ENCODE measurements at places on chromosomes 5 and 9.
A peak's percentile ranks its signal among the peaks of the same experiment; 100 is the strongest.

GRCh38 chr5:169655353-169655752 lies 18.3 kb downstream of the DOCK2 start:
- no peak for DNase-seq

DNA sequence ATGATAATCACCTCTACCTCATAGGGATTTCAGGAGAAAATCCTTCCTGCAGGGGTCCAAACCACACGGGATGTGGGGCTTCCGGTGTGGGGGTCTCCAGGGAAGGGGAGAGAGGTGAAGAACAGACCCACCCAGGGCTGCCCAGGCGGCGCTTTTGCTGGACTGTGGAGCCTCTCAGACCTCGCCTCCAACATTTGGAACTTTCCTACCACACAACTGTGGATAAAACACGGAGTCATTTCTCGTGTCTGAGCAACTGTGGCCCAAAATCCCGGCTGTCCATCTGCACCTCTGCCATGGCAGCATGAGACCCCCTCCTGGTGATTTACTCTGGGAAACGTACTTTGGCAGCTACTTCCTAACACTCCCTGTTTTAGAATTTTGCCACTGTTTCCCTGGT lies 307.8 kb upstream of the IRX4 start:
- no peak for DNase-seq

GRCh38 chr5:99386406-99387077 lies 457.7 kb upstream of the CHD1 start:
- no peak for DNase-seq

DNA sequence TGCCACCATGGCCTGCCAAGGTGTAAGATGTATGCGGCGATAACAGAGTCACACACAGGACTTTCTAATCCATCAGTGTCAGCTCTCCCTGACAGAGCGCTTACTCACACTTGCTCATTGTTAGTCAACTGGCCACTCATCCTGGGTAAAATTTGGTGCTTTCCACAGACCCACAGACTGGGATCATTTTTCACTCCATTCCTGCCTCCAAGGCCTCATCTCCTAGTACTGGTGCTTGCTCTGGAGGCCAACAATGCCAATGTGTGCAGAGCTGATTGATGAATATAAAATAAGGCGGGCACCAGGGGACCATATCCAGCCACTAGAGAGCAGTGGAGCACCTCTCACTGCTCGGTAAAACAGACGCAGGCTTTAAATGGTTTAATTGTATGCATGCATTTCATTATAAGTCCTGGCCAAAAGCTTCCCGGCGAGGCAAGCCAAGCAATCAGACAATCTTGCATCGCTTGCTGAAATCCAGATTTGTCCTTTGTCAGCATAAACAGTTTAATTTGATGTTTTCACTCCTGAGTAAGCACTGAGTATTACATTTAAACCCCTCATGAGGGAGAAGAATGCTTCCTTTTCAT lies 22.3 kb downstream of the PSMB7 start:
- DNase-seq: peak; percentile 1

- DNase-seq: no peak
These were observed 2.9 kb downstream of the DNAJB5 start for GRCh38 chr9:34992376-34992951.

- no peak for DNase-seq
These were observed 44.3 kb downstream of the SH3RF2 start for GRCh38 chr5:145980718-145981117.

GRCh38 chr5:136734628-136735027 lies 369.3 kb upstream of the TRPC7 start:
- DNase-seq: no peak

- DNase-seq: no peak
These were observed 303.1 kb upstream of the CLINT1 start for GRCh38 chr5:158162026-158162425.

DNA sequence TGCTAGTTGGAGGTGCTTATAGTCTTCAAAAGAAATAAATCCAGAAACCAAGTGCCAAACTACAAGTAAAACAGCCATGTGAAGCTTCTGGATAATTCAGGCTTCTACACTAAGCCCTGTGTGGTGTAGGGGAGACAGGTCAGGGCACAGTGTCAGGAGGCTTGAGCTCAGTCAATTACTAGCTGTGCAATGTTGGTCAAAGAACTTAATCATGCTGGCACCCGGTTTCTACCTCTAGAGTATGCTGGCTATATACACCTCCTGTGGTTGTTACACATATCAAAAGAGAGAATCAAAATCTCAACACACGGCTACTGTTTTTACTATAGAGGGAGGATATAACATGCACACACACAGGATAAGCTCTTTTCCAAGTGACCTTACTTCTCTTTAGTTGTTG lies 469.7 kb upstream of the ZNF462 start:
- no peak for DNase-seq

DNA sequence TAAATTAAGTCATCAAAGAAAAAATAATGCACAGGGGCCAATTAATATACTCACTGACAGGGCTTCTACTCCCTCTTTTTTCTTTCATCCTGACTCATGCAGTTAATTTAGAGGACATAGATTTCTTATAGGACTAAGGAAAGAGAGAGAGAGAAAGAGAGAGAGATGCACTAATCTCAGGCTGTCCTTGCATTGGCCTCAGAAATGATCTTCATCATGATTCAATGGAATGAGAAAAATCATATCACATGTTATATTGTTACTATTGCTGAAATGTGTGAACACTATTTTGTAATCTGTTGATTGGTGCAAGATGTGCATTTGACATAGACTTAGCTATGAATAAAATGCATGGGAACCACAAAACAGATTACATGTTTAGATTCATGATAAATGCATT lies 608.3 kb upstream of the NUDT12 start:
- no peak for DNase-seq

- no peak for DNase-seq
These were observed 19.6 kb downstream of the KDM4C start for GRCh38 chr9:6777213-6777902.

DNA sequence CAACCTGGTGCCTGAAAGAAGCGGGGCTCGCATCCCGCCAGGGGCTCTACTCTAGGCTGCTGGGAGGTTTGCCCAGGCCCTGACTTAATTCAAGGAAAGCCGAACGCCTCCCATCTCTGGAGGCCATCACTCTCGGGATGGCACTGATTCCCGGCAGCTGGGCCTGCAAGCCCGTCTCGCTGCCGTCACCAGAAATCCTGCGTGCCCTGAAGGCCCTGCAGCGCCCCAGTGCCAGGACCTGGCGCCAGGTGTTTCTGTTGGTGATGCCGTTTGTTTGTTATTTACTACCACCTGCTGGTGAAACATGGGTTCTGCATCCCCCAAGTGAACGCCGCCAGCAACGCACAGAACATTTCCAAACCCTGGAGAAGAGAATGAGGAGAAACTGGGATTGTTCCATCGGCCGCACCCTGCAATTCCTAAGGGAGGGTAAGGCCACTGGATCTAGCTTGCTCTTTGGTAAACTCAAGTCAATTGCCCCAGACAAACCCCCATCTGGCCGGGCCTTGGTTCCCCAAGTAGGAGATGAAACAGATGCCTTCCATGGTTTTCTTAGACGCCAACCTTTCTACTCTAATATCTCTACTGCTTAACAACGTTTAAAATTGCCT lies 77.9 kb downstream of the AK8 start:
- DNase-seq: peak; percentile 63

DNA sequence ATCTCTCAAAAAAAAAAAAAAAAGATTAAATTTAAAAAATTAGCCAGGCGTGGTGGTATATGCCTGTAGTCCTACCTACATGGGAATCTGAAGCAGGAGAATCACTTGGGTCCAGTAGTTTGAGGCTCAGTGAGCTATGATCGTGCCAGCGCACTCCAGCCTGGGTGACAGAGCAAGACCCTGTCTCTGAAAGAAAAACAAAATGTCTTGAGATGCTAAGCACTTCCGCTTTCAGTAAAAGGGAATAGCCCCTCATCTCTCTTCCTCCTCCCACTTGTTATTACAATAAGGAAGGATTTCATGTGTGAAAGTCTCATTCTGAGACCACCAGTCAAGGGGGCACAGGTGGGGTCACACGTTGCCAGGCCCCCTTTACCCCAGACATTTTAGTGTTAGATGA lies 79.4 kb downstream of the GOLPH3 start:
- no peak for DNase-seq

DNA sequence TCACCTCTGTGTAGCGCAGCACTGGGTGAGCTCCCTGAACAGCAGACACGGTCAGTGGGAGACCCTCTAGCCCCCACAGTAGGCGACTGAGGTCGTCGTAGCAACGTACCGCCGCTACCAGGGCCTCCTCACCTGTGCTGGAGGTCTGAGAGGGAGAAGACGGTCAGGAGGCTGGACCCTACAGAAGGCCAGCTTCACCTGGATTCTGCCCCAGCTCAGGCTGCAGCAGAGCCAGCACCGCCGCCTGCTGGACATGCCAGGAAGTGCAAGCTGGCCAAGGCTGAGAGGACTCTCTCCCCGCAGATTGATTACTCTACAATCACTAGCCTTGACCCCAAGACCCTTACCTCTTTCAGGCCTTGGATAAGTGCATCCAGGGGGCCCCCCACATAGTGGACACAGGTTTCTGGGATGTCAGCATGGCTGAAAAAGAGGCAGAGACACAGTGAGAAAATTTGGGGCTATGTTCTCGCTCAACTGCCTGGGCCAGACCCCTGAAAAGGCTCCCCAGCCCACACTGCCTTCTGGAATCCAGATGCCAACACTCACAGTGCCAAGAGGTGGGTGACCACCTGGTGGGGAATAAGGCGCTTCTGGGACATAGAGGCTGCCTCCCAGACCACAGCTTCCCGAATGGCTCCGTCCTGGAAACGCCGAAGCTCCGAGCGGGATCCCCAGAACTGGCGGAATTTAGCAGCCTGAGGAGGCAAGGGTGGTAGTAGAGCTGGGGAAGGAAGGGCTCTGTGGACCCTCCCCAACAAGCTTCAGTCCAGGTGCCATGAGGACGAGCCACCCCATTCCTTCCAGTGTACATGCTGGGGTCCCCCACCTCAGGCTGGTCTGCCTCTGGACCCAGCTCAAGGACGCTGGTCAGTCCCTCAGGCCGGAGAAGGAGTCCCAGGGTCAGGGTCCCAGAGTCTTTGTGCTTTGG lies 6.9 kb downstream of the NOL6 start:
- DNase-seq: no peak

DNA sequence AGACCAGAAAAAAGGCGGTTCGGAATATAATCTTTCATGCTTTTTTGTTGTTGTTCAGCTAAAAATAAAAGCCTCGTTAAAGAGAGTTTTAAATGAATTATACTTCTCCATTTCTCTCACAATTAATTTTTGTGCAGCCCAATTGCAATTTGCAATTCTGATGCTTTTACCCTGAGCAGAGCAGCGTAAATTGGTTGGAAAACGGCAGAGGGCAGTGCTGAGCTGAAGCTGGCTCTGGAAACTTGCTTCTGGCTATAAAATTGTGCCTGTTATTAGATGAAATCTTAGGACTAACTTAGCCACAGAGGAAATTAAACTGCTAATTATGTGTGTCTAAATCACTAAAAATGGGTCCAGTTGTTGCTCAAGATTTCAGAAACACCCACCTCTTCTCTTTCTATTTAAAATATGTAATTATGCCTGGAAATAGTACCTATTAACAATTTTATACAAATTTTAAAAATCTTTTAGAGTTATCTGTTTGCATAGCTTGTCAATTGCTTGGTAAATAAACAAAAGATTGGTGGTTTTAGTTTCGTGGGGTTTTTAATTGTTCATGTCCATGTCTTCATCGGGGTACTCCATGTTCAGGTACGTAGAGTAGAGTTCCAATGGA lies 441.8 kb upstream of the TLE4 start:
- DNase-seq: no peak

DNA sequence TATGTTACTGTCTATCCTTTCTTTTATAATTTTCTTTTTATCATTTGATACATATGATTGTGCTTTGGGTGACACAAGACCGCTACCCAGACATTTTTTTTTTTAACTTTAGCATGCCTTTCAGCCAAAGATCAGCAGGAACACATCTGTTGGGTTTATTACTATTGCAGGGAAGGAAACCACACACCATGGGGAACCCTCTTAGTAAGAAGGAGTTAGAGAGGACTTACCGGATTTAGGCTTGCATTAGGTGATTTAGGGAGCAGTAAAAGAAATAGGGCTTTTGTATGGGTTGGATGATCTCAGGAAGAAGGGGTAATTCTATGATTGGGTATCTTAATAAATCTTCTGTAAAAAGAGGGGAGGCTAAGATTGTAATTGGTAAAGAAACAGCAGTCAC lies 138.2 kb downstream of the SNX18 start:
- no peak for DNase-seq

GRCh38 chr9:20880675-20881074 lies 150.8 kb downstream of the HACD4 start:
- DNase-seq: no peak
